HAP-1 (cell line): ENCODE measurements at places on chromosomes 5 and 9.

- no peak for DNase-seq
Measured at GRCh38 chr9:86175223-86175622, 75.9 kb upstream of the GOLM1 start.

DNA sequence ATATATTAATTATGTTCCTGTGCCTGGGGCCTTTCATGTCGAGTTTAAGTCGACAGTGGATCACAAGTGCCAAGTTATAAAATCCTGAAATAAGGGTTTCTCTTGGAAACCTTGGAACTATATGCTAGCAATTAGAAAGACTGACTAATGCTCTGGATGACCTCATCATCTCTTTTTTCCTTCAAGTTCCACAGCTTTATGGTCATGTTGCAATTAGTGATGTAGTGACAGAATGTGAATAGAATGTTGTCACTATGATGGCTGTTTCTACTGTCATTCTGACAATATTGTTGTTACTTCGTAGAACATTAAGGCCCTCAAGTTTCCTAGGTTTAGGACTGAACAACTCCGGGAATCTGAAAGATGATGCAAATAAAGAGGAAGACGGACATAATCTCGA is 368.0 kb upstream of the SEMA6A start:
- no peak for DNase-seq

GRCh38 chr5:143985832-143986515 is 174.0 kb downstream of the HMHB1 start:
- DNase-seq: peak; percentile 31

- no peak for DNase-seq
Measured at GRCh38 chr5:171483551-171484135, 64.2 kb downstream of the FGF18 start.

GRCh38 chr5:151238303-151238741 is 14.4 kb upstream of the CCDC69 start:
- no peak for DNase-seq

GRCh38 chr5:1637639-1638481 is 114.1 kb upstream of the LPCAT1 start:
- no peak for DNase-seq

GRCh38 chr5:10862085-10862484 is 101.1 kb upstream of the DAP start:
- no peak for DNase-seq

DNA sequence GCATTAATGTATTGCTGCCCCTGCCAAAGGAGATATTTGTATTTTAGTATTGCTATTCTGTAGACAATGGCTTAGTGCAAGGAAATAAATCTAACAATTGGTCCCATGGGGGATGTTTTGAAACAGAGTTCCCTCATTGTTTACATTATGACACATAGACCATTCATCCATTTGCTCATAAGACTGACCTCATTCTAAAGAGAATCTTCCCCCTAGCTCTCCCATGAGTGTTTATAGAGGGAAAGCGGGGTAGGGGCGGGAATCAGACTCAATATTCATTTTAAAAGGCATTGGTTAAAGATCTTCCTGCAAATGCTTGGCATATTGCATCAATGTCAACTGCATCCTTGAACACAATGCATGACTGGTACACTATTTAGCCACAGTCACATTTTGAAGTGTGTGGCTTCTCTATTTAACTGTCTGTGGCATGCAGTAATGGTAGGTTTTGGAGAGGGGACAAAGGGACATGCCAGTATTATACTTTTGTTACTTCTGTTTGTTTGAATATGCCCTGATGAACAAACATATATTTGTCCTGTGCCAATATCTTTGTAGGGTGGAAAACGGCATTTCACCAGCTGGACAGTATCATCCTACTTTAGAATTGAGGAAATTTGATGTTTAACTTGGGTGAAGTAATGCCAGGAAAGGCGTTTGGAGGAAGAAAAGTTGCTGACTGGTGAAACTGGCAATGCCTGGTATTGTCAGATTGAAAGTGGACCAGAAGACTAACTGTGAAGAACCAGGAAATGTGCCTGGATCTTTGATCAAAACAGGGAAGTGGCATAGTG is 84.1 kb upstream of the MEGF10 start:
- DNase-seq: no peak

DNA sequence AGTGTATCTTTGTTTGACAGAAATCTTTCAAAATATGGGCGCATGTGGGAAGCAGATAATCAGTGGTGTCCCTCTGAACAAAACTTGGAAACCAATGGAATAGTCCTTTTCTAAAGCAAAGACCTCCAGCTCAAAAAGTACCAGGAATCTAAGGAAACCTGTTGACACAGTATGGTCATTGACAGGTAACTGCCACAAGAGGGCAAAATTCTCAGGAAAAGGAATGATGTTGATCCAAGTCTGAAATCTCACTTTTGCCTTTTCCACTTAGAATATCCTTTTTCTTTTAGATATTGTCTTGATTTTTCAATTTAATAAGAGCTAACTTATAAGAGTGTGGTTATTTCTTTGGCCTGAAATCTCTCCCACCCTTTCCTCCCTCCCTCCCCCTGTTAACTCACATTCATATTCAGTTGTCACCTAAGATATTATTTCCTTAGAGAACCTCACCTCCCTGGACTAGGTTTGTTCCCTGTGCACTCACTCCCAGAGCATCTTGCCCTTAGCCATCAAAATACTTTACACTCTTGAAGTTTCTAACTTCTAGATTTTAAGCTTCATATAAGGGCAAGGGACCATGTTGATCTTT is 59.0 kb upstream of the BARX1 start:
- peak; percentile 27 for DNase-seq

GRCh38 chr9:120080849-120081248 is 499.1 kb downstream of the CDK5RAP2 start:
- DNase-seq: no peak

GRCh38 chr5:15601274-15601673 is 101.3 kb downstream of the FBXL7 start:
- DNase-seq: peak; percentile 87

GRCh38 chr9:109629615-109630014 is 131.5 kb upstream of the PTPN3 start:
- DNase-seq: no peak

- no peak for DNase-seq
Measured at GRCh38 chr9:18684593-18685317, 210.8 kb downstream of the ADAMTSL1 start.
